ENCODE measurements at places on chromosomes 3 and 15.
A peak's percentile ranks its signal among the peaks of the same experiment; 100 is the strongest.

- DNase-seq: no peak
These were observed 126.5 kb downstream of the STT3B start for GRCh38 chr3:31659246-31659645.

GRCh38 chr15:64037966-64038365 lies 8.3 kb downstream of the DAPK2 start:
- DNase-seq: no peak

DNA sequence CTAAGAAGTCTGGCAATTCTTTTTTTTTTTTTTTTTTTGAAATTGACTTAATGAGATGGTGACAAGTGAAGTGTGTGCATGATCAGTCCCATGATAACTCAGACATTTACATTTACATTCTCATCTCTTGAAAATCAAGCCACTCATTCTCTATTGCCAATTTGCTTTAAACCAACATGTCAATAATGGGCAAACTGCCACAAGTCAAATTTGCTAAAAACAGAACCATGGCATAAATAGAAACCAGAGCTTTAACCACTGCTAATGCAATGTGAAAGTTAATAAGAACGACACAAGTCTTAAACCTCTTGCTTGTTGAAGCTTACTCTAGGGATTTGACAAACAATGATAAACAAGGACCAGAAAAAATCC lies 12.0 kb upstream of the COL8A1 start:
- no peak for DNase-seq

DNA sequence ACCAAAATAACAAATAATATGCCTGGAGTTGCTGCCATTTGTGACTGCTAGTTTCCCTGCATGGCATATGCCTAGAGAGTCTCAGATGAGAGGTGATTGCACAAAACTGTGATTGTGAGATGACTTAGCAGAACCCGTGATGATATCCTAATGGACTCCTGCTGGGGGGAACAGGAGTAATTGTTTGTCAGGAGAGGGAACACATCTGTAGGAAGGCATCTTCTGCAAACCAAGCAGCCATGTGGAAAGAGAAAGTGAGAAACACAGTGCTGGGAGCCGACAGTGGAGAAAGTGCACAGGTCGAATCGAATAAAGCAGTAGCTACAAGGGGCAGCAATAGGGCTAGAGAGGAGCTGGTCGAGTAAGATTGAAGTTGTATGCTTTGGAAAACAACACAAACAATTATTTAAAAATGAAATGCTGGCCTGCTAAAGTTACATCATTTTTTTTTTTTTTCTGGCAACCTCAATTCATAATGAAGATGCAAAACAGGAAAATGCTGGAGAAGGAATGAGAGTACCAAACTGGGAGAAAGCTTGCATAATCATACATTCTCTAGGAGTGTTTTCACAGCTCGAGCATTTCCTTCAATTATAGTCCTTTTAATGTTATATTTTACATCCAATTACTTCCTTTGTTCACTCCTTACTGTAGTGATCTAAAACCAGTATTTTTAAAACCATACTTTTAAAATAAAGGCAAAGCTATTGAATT lies 494.2 kb upstream of the AGTR1 start:
- no peak for DNase-seq

- peak; percentile 36 for DNase-seq
These were observed 6.3 kb downstream of the AEN start for GRCh38 chr15:88627463-88627862.

DNA sequence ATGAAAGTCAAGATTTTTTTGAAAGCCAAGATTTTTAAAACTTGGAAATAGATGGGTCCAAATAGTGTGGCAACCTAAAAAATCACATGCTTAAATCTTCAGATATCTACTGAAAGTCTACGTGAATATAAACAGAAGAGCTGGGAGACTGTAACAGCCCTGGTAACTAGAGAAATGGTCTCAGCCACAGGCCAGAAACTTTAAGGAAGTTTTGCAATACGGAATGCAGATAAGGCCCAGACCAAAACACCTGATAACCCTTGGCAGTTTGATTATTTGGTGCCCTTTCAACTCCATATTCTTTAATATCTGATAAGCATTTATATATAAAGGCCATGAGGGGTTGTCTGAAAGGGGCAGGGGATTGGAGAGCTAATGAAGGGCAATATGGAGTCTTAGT lies 537.3 kb upstream of the TGFBR2 start:
- DNase-seq: no peak

- DNase-seq: no peak
These were observed 279.6 kb downstream of the KLF13 start for GRCh38 chr15:31606194-31606669.

- no peak for DNase-seq
These were observed 54.4 kb downstream of the LARS2 start for GRCh38 chr3:45442679-45443253.

GRCh38 chr3:112261742-112262141 lies 32.3 kb downstream of the SLC9C1 start:
- DNase-seq: no peak

DNA sequence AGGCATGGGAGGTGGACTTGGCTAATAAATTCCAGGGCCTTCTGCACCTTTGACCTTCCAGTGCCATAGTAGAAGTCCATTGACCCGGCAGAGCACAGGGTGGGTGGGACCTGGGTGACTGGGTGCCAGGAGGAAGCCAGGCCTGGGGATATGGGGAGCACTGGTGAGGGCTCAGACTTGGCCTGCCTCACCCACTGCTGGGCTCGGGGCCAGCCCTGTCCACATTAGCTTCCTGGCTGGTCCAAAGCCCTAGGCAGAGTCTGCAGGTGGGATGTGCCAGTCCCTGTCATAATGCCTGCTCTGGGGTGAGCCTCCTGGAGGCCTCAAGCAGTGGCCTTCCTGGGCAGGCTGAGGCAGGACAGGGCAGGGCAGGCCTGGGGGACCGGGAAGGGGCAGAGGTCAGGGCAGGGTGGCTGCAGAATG lies 38.1 kb upstream of the CHRNB4 start:
- no peak for DNase-seq

- no peak for DNase-seq
These were observed 55.3 kb upstream of the VILL start for GRCh38 chr3:37935290-37935668.

GRCh38 chr15:20657084-20657483 lies 115.5 kb upstream of the GOLGA6L6 start:
- DNase-seq: no peak

GRCh38 chr3:58299839-58300516 lies 6.1 kb upstream of the RPP14 start:
- DNase-seq: no peak

Data from stimulated activated naive CD8-positive, alpha-beta T cell treated with anti-CD3 and anti-CD28 coated beads, Interleukin-15, amount 100 ng/mL, for 72 hours (primary cell).